ENCODE measurements at places on chromosomes 4 and X.

GRCh38 chrX:65668377-65669310, 1.2 kb downstream of the MSN start:
- peak; percentile 21 for DNase-seq

DNA sequence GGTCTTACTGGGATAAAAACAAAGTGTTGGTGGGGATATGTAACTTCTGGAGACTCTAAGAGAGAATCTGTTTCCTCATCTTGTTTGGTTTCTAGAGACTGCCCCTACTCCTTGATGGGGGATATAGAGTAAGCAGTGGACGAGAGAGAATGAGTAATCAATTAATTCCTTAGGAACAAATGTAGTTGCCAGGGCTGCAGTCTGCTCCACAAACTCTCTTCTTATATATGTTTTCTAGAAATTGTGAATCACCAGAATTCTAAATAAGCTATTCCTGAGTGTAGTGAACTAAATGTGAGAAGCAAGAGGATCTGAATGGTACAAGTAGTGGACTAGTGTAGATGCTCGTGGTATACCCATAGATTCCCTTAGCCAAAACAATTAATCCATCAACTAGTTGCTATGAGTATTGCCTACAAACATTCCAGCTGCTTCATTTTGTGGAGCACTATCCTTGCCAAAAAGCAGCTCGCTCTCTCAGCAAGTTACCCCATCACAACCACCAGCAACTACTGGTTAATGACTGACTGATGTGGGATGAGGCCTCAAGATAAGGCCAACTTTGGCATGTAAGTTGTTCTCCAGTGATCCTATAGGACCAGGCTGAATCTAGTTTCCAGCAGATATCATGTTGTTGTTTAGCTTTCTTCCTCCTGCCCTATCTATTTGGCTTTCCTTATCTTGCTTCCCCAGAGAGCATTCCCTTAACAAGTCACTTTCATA, 273.0 kb downstream of the SLC7A11 start:
- no peak for DNase-seq

GRCh38 chr4:37389967-37390580, 145.5 kb downstream of the NWD2 start:
- no peak for DNase-seq

GRCh38 chr4:168811786-168812651, 198.0 kb downstream of the CBR4 start:
- DNase-seq = no peak

DNA sequence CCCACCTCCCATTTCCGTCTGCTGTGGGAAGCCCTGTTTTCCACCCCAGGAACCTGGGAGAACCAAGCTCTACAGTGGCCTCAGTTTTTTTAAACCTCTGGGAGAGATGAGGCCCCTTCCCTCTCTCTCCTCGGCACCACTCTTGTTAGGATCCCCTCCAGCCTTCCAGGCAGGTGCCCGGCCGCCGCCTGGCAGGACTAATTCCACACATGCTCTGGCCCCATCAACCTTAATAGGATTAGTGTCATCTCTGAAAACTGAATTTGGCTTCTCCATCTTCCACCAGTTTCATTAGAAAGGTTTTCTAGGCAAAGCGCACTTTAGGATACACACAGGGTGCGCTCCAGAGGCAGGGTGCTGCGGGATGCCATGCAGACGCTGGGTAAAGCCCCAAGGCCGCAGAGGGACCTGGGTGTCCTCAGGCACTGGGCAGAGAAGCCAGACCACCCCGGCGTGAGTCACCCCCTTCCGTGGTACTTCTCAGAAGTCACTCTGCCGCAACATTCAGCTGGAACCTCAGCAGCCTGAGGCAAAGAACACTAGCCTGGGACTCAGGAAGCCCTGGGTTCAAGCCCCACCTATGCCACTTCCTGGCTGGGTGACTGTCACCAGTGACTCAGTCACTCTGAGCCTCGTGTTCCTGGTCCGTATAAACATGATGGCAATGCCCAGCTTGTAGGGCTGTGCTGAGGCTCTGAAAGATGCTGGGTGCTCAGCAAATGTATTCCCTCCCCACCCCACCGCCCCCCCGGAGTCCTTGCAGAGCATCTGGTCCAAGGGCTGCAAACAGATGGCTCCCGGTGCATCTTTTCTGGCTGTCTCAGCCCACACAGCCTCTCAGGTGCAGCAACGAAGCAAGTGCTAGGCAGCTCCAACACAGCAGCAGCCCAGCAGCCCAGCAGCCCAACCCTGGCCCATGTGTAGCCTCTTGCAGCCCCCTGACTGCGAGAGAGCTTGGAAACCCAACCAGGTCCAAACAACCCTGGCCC, 29.1 kb downstream of the PPP2R2C start:
- DNase-seq = no peak

DNA sequence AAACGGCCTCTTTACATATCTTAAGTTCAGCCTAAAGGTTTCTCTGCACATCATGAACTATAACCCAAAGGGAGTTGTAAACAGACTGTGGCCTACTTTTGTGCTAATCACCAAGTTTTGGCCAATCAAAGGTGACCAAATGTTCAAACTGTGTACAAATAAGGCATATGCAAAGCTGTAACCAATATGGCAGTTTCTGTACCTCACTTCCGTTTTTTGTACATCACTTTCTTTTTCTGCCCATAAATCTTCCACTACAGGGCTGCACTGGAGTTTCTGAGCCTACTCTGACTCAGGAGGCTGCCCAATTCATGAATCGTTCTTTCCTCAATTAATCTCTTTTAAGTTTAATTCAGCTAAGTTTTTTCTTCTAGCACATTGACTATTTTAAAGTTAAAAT, 318.7 kb downstream of the SLC7A11 start:
- no peak for DNase-seq

Measured in activated naive CD8-positive, alpha-beta T cell treated with anti-CD3 and anti-CD28 coated beads, Interleukin-2, amount 50 U/mL, for 16 hours (primary cell).